NCI-H187 (cell line): ENCODE measurements at places on chromosomes 2 and 18.

DNA sequence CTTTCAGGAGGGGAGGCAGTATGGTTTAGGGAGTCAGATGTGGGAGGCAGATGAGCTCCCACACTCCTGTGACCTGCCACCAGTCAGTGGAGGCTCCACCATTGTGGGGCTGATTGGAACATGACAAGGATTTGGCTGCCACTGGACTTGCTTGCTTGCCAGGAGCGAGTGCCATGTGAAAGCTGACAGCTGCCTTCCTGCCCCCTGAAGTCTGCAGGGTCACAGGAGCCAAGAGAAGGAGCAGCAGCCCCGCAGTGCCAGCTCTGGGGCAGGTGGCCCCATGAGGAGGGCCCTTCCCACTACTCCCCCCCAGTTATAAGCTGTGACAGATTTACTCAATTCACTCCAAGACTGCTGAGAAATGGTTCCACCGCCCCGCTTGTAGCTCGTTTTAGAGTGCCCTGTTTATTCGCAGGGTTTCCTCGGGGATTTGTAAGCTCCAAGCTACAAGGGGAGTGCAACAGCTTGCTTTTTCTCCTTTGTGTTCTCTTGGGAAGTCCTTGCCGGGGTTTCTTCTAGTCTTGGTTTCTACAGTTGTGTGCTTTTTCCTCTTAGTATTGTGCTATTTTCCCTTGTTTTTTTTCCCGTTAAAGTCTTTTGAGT lies 414.3 kb downstream of the MEIS1 start:
- DNase-seq = no peak

DNA sequence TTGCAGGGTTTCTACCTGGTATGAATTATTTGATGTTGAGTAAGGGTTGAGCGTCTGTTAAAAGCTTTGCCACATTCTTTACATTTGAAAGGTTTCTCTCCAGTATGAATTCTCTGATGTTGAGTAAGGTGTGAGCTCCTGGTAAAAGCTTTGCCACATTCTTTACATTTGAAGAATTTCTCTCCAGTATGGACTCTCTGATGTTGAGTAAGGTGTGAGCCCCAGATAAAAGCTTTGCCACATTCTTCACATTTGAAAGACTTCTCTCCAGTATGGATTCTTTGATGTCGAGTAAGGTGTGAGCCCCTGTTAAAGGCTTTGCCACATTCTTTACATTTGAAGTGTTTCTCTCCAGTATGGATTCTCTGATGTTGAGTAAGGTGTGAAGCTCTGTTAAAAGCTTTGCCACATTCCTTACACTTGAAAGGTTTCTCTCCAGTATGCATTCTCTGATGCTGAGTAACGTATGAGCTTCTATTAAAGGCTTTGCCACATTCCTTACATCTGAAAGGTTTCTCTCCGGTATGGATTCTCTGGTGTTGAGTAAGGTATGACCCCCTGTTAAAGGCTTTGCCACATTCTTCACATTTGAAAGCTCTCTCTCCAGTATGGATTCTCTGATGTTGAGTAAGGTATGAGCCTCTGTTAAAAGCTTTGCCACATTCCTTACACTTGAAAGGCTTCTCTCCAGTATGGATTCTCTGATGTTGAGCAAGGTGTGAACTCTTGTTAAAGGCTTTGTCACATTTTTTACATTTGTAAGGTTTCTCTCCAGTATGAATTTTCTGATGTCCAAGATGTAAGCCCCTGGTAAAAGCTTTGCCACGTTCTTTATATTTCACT lies 27.1 kb downstream of the ZNF519 start:
- DNase-seq = no peak

DNA sequence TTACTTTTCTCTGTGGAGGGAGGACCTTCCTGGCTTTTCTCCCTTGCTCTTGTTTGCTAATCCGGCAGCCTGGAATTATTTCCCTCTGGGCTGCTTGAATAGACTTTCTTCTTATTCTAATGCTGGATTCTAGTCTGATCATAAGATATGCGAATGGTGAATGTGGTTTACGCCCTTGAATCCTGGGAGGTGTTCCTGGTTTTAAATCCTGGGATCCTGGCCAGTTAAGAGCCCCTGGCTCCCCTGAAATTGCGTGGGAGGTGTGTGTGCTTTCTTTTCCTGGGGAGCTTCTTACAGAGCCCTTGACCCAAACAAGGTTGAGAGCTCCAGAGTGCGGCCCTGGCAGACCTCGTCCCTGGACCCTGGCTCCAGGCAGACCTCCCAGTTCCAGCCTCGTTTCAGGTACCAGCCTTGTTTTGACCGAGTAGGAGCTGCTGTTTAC lies 2.8 kb downstream of the SH3BP4 start:
- DNase-seq = no peak

DNA sequence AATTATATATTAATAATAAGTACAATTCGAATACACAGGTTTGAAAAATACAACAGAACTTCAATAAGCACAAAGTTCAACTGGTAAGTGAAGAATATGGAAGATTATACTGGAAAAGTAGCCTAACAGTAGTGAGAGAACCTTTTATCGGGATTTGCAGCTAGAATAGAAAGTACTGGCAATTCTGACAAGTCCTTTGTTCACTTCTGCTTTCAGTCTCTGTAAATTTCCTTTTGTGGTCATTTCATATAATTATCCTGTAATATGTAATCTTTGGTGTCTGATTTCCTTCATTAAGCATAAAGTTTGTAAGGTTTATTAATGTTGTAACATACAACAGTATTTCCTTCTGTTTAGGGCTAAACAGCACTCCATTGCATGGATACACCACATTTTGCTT lies 67.2 kb downstream of the CUL3 start:
- no peak for DNase-seq

DNA sequence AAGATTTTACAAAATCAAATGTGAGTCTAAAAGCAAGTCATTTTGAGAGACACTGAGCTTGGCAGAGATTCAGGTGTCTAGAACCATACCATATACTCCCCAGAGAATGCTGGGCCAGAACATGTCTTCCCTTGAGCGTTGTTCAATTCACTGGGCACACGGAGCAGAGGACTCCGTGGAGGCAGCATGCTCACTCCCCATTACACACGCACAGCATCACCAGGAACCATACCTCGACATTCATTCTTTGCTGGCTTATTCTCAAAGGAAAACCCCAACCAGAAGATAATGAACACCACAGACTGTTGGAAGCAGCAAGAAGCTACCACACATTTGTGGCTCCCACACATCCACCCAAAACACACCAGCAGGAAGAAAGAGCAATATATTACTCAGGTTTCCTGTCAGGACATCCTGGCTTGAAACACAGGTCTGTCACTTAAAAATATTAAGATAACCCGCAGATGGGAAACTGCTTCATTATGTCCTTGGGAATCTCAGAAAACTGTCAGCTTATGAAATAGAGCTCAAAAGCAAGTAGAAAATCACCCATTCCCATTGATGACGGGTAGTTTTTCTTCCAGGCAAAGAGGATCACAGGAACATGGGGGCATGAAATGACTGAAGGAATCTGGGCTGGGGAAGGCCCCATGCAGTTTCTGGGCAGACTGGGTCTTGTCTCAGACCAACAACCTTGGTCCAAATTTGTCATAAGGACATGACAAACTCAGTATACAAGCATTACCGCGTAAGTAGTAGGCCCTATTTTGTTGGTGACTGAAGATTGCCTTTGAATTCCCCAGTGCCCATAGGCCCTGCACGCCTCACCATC lies 46.4 kb downstream of the PCBP1 start:
- no peak for DNase-seq

- DNase-seq = no peak
These were observed 37.1 kb upstream of the ZCCHC2 start for GRCh38 chr18:62485684-62486083.

- DNase-seq = no peak
These were observed 703 bp downstream of the UGGT1 start for GRCh38 chr2:128091726-128092080.
